ENCODE measurements at places on chromosomes 4 and X.

- DNase-seq: no peak
These were observed 356.0 kb upstream of the RASGEF1B start for GRCh38 chr4:81827577-81828202.

GRCh38 chrX:19682712-19683331 lies 167.5 kb upstream of the MAP3K15 start:
- DNase-seq: peak; percentile 57

GRCh38 chrX:32571579-32571978 lies 639.8 kb downstream of the DMD start:
- DNase-seq: no peak

GRCh38 chrX:37879692-37880091 lies 32.3 kb upstream of the DYNLT3 start:
- no peak for DNase-seq

- DNase-seq: no peak
These were observed 1.3 kb downstream of the NAF1 start for GRCh38 chr4:163165217-163166017.

DNA sequence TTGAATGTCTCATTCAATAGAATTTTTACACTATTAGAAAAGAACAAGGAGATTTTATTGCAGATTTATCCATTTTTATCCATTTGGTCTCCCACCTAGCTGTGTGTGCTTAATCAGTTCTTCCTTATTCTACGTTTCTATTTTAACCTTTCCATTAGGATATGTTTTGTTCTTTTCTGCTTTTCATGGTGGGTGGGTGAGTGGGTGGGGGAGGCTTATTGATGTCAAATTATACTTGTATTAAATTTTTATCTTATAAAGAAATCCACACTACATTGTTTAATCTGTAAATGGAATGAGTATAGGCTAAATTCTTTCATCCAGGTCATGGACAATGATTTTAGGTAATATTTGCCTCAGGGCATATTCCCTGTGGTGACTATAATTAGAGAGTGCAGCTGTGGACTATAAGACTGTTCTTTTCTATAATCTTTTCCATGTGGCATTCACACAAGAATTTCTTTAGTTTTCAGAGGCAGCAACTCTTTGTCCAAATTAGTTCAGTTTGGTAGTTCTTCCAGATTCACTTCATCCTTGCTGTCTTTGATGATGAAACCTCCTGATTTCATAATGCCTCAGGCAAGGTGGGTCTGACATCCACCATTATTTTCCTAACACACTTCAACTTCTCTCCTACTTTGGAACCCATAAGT lies 2451.8 kb downstream of the PCDH7 start:
- no peak for DNase-seq

DNA sequence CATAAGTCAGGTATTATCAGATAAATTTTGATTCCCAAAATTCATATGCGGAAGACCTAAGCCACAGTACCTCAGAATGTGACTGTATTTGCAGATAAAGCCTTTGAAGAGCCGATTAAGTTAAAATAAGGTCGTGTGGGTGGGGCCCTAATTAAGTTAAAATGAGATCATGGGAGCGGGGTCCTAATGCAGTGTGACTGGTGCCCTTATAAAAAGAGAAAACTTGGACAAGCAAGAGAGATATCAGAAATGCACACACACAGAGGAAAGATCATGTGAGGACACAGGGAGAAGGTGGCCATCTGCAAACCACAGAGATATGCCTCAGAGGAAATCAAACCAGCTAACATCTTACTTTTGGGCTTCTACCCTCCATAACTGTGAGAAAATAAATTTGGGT lies 236.1 kb downstream of the FBXO8 start:
- DNase-seq: no peak

DNA sequence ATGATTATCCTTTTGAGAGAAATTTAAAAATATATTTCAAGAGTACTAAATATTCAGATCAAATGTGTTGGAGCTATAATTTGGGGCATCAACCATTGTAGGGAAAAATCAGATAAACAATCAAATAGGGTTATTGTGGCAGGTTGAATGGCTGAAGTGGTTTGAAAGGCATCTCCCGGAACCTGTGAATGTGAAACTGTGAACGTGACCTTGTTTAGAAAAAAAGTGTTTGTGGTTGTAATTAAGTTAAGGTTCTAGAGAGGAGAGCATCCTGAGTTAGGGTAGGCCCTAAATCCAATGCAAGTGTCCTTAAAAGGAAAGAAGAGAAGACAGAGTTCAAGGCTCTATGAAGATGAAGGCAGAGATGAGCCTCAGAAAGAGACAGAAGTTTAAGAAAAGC lies 37.4 kb downstream of the ADGRA3 start:
- no peak for DNase-seq

GRCh38 chr4:17437396-17437795 lies 74.5 kb downstream of the QDPR start:
- no peak for DNase-seq

- no peak for DNase-seq
These were observed 267.9 kb upstream of the SLC7A11 start for GRCh38 chr4:138510053-138510452.

DNA sequence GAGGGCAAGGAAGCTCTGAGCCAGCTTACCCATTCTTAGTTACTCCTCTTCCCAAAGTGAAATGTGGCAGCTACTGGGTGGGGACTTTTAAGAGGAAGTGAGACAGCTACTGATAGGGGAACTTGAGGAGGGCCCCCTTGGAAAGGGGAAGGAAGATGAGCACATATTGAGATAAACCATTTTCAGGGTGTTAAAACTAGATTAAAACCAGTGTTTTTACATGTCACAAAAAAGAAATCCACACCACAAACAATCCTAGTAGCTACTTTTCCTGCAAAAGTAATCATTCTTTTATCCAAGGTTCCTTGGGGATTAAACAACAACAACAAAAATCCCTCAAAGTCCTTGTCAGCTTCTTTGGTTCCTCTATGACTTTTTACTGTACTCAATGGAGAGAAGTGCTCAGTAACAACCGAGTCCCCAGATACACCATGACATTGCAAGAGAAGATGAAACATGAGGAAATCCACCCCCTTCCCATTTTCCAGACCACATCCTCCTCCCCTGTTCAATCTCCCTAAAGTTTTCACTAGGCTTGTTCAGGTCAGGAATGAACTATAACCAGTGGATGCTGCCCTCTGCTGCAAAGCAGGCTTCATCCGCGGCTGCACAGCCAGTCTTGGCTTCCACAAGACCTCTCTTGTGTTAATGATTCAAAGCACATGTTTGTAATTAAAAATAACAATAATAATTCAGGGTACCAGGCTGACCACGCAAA lies 113.5 kb upstream of the TMEM164 start:
- no peak for DNase-seq

DNA sequence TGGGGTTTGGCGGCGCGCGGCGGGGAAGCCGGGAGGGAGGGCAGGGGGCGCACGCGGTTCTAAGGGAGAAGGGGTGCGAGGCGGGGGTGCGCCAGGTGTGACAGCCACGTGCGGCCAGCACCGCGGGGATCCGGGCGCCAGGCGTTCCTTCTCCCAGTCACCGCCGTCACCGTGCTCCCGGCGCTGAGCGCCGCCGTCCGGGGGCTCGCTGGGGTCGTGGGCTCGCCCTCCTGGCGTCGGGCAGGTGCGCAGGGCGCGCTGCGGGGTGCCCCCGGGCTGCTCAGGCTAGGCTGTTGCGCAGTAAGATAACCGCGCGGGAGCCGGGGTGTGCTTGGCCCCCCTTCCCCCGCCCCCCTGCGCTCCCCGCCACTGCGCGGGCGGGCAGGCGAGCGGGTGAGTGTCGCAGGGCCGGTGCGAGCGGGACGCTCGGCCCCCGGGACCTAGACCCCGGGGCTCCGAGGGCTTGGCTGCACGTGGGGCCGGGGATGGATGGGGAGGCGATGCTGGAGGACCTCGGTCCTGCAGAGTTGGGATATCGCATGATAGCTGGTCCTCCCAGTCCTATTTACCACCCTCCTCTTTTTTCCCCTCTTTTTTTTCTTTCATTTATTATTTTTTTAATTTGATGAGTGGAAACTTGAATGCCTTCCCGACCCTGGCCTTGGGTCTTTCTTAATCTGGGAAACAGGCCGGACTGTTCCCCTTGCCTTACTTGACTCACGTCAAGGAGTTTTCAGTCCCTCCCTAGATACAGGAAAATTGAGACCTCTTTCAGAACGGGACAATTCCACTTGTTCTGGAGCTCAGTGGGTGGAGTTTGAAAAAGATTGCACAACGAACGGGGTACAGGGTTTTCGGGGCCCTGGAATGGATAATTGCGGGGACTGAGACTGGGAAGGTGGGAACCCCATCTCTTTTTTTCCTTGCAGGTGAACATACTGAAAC lies 797 bp downstream of the TXLNG start:
- DNase-seq: peak; percentile 27

DNA sequence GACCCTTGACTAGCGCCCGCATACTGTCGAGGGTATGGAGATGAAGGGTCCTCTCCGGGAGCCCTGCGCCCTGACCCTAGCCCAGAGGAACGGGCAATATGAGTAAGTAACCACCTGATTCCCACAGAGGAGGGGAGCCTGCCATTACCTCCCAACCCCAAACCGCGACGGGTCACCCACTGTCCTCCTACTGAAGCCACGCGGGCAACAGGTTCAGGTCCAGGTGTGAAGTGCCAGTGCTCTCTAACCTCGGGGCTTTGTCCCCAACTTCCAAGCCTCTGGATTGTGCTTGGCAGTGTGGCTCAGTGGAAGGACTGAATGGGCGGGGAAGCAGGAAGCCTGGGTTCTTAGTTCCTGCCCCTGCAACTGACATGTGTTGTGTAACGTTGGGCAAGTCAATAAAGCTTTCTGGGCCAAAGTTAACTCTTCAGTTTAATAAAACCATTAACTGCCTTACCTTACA lies 694 bp downstream of the OCRL start:
- DNase-seq: no peak

DNA sequence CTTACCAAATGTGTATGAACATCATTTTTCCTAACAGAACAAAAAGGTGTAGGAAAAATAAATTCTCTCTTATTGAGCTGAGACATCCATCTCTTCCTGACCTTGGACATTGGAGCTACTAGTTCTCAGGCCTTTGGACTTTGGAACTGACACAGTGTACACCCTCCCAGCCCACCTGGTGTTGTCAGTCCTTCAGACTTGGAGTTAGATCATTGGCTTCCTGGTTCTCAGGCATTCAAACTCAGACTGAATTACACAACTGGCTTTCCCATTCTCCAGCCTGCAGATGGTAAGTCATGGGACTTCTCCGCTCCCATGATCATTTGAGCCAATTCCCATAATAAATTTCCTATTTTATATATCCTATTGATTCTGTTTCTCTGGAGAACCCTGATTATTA lies 84.8 kb upstream of the EDNRA start:
- DNase-seq: no peak

DNA sequence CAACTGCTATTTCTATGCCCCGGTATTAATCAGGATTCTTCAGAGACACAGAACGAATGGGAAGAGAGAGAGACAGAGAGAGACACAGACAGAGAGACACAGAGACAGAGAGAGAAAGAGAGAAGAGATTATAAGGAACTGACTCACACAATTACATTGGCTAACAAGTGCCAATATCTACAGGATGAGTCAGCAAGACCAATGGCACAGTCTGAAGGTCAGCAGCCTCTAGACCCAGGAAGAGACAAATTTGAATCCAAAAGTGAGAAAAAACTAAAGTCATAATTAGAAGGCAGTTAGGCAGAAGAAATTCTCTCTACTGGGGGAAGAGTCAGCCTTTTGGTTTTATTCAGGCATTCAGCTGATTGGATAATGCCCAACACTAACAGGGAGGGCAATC lies 187.3 kb downstream of the MAB21L2 start:
- DNase-seq: no peak
